ENCODE measurements at places on chromosomes 11 and 22.

DNA sequence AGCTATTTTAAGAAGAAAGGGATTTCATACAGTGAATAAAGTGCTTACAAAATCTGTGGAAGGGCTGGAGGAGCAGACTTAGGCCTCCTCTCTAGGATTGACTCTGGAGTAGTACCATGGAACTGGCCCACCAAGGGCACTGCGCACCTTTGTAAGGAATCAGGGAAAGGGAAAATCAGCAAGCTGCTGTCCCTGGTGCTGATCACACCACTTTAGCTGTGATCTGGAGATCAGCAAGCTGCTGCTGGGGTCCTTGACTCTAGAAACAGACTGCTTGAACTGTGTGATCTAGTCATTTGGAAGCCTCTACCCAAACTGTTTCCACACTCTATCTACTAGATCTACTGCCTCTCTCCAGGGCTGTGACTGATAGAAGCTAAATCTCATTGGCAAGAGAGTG, 18.4 kb upstream of the TECTA start:
- DNase-seq: no peak

DNA sequence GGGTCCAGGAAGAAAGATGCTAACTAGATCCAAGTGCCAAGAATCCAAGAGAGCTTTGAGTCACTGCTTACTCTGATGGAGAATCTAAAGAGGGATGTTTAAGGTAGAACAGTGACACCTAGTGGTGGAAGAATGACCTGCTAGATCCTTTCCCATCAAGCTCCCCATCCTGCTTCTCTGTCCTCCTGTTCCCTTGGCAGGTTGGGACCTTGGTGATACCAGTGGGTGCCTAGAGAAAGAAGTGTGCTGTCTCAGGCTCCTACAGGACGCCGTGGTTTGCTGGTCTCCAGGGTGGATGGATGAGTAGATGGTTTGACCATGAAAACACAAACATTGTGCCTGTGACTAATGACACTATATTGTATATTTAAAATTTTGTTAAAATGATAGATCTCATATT, 383.7 kb downstream of the TMEM135 start:
- DNase-seq: peak; percentile 91

DNA sequence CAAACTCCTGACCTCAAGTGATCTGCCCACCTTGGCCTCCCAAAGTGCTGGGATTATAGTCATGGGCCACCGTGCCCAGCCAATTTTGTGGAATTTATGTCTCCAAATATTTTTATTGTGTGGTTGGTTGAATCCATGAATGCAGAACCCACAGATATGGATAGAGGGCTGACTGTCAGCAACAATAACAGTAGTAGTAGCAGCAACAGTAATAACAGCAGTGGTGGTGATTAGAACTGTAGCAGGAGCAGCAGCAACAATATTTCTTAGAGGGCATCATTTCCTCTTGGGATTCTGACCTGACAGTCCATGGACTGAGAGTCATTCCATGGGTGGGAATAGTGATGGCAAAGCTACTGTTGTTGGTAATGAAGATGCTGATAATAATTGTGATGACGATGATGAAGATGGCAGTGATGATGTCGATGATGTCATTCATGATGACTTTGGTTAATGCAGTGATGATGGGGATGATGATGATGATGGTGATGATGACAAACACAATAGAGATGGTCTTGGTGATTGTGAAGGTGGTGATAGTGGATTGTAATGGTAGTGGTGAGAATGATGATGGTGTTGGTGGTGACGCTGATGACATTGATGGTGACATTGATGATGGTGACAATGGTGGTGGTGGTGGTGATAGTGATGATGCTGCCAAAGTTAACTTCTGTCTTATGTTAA, 13.9 kb upstream of the CD82 start:
- no peak for DNase-seq

DNA sequence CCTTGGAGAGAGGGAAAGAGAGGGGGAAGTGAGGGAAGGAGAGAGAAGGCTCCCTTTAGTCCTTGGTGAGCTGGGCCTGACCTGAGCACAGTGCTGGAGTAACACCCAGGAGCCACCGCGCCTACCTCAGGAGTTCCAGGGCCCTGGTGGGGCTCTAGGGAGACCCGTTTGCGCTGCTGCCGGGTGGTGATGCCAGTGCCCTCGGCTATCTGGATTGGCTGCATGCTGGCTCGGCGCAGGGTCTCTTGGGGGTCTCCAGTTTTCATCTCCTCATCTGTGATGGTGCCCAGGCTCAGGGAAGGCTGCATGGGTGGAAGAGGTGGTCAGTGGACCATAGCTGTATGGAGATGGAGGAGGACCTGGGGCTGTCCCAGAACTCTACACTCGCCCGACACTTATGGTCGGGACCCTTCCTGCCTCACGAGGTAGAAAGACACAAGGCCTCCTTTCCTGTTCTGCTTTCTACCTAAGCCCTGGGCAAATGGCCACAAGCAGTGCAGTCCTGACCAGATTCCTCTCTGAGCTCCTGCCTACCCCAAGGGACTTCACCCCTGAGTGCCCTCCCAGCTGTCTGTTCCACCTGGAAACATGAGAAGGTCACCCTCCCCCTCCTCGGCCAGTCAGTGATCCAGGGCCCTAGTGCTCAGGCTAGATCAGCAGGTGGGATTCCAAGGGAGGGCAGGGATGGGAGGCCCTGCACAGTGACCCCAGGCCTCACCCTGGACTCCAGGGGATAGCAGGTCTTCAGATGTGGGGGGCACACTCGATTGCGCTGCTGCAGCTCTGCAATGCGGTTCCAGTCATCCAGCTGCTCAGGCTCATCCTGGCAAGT, 6.0 kb downstream of the IL18BP start:
- DNase-seq: no peak

GRCh38 chr11:84455691-84456090, 1169.5 kb upstream of the CCDC90B start:
- no peak for DNase-seq

DNA sequence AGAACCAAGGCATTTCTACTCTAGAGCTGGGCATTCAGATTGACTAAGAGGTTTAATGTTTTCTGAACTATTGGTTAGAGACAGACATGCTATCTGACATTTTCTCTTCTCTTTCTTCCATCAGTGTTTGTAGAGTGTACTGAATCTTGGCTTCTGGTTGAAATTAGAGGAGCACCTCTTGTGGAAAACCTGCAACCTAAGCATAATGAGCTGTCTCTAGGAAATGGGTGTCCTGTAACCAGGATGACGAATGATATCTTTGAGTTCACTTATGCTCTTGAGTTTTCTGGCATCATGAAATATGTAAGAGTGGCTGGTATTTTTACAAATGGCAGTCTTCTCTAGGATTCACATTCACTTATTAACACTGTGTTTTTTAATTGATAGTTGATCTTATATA, 19.4 kb downstream of the OOSP4A start:
- DNase-seq: no peak

- no peak for DNase-seq
Observed at GRCh38 chr11:112293614-112294013, 33.0 kb upstream of the PLET1 start.

- no peak for DNase-seq
Observed at GRCh38 chr22:36904260-36904880, 9.1 kb upstream of the CSF2RB start.

DNA sequence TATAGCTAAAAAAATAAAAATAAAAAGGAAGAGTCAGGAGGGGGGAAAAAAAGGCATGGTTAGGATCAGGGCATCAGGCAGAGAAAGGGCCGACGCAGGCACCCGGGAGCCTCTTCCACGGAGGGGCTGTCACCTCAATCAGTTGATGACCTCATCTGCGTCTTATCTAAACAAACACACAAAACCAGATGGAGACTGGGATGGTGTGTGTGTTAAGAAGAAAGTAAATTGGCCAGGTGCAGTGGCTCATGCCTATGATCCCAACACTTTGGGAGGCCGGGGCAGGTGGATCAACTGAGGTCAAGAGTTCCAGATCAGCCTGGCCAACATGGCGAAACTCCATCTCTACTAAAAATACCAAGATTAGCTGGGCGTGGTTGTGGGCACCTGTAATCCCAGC, 63.6 kb downstream of the DHCR7 start:
- no peak for DNase-seq

- no peak for DNase-seq
Observed at GRCh38 chr22:50445071-50445879, 29.6 kb downstream of the SBF1 start.

All from esophagus muscularis mucosa (tissue), 4 donors.